Daoy (cell line): ENCODE measurements at places on chromosomes 1 and 21.

- DNase-seq = no peak
Measured at GRCh38 chr1:182634306-182635072, 30.3 kb upstream of the RGS16 start.

DNA sequence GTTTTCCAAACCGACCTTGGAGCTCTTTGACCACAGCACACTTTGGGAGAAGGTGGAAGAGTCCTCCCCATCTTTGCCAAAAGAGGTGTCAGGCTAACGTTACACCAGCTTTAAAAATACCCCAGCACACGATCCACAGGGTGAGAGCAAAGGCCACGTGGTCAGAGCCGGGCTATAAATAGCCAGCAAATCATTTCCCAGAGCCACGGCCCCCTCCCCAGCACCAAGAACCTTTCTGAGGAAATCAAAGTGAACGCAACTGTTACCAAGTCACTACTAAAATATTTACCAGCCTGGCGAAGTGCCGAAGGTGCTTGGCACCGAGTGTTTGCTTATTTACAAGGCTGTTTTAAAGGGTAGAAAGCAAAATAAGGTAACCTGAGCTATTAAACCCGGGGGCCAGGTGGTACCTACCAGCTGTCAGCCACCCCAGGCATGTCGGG lies 72.4 kb downstream of the CASZ1 start:
- peak; percentile 34 for DNase-seq

DNA sequence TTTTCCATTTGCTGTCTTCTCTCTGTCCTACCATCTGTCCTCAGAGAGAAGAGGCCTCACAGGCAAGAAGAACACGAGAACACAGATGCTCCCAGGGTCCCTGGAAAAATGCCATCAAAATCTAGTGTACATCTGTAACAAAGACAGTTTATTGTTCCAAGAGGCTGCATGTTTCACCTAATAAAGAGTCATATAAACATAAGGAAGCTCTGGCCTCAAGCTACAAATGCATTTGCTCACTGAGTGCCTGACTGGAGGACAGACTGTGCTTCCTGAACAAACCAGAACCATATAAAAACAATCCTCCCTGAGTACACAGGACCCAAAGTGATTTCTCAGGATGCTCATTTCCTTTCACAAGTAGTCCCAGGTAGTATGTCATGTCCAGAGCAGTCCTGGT lies 76.3 kb upstream of the SLC44A3 start:
- no peak for DNase-seq

- no peak for DNase-seq
Measured at GRCh38 chr21:21624674-21625073, 626.5 kb downstream of the NCAM2 start.

GRCh38 chr1:52679048-52679447 lies 19.1 kb downstream of the COA7 start:
- no peak for DNase-seq

DNA sequence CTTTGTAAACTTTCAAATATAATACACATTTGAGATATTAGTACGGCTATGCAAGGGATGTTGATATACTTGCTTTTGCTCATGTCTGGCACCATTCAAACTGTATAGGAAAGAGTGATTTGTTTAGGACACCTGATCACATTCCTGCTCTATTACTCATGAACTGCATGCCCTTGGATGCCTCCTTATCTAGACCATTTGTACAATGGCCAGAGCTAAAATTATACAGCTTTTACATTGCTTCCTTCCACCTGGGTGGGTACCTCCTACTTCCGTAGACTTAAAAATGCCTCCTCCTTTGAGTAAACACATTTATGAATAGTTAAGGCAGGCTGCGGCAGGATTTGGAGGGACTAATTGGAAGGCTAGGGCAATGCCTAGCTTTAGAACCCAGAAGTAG lies 85.4 kb upstream of the PBX1 start:
- DNase-seq = no peak

DNA sequence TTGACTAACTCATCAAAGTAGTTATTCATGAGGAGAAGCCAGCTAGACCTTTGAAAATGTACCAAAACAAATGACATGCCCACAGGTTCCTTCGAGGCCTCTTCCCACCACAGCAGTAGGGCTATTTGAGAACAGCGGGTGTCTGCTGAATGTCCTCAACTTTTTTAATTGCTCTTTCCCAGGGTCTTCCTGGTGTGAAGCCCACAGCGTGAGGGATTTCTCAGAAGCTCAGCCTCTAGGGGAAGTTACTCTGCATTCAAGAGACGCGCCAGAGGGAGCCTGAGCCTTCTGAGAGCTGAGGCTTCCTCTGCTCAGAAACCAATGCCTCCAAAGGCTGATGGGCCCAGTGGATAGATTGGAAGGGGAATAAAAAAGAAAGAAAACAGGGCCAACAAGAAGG lies 153.6 kb downstream of the OLFM3 start:
- DNase-seq = no peak

- DNase-seq = peak; percentile 96
Measured at GRCh38 chr1:99599678-99600175, 46.2 kb upstream of the PALMD start.

GRCh38 chr1:2230781-2231531 lies 2.8 kb downstream of the SKI start:
- no peak for DNase-seq

GRCh38 chr1:87084244-87084836 lies 169.9 kb downstream of the HS2ST1 start:
- no peak for DNase-seq
